ENCODE measurements at places on chromosomes 7 and 10.
A peak's percentile ranks its signal among the peaks of the same experiment; 100 is the strongest.

DNA sequence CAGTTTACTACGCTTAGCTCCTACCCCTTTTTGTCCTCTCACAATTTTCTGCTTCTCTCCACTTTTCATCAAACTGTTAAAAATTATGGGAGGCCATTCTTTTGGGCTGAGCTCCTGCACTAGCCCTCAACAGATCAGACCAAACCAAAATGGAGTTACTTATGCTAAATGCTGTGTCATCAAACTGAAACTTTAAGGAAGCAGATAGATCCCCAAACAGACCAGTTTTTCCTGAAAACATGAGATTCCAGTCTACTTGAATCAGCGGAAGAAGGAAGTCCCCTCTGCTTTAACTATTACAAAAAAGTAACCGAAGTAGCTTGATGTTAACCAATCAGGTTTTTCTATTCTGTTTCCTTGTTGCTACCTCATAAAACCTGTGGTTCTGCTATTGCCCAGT is 20.6 kb downstream of the FANK1 start:
- DNase-seq = no peak

DNA sequence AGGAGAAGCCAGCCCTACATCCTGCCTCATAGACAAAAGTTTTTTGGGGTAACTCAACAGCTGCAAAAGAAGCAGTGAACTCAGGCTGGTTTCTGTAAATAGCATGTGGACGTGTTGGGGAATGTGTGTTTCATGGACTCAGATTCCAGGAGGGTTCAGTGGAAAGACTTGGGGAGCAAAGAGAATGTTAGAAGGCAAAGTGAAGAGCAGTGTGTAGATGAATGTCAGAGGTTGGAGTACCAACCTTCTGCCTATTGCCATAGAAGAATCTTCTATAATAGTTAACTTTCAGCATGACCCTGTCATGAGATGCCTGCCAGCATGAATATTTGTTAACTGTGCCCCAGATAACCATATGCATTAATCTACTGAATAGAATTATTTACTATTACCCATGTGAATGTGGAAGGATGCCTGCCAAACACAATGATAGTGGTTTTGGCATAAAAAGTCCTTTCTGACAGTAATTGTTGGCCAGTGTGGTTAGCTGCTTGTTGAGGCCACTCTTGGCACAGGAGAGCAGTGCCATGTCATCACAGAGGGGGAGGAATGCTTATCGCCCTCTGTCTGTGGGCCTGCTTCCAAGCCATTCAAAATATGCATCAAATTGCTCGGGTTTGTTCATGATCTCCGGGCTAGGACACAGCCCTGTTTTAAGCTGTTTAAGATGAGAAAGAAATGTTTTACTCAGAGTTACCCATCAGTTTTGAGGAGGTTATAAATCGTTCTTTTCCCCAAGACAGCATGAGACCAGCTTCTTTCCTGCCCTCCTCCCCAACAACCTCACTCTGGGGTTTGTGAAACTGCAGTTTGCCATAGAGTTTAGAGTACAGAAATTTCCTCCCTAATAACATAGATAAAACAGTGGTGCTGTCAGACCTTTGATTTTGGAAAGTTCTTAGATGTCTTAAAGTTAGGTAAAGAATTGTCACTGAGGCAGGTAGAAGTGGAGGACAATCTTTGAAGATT is 165.3 kb downstream of the WNT2 start:
- DNase-seq = peak; percentile 79

GRCh38 chr10:98921316-98921715 is 314.3 kb downstream of the HPSE2 start:
- DNase-seq = no peak

DNA sequence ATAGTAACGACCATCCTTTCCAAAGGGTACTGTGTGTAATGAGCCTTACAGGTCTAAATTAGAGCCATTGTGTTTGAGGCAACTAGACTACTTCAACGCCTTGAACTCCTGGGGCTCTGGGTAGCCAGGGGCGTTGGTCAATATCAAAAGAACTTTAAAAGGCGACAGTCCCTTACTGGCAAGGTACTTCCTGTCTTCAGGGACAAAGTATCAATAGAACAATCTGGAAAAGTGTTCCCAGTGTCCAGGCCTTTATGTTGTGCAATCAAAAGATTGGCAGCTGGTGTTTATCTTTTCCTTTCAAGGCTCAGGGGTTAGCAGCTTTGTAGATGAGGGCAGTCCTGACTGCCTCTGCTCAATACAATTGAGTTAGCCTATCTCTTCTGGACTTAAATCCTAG is 284.3 kb downstream of the PARD3 start:
- DNase-seq = no peak

DNA sequence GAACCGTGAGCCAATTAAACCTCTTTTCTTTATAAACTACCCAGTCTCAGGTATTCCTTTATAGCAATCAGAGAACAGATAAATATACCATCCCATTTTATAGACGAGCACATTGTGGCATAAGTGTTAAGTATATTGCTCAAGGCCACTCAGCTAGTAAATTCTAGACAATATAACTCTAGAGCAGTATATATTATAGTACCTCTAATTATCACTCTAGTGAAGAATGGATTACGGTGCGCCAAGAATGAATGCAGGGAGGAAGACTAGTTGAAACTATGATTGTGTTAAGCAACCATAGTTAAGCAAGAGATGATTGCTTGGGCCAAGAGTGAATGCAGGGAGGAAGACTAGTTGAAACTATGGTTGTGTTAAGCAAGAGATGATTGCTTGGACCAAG is 60.9 kb downstream of the BRAF start:
- no peak for DNase-seq

GRCh38 chr10:117501460-117502035 is 41.0 kb upstream of the EMX2 start:
- DNase-seq = no peak

GRCh38 chr7:78576236-78576635 is 777.7 kb downstream of the PHTF2 start:
- DNase-seq = no peak

DNA sequence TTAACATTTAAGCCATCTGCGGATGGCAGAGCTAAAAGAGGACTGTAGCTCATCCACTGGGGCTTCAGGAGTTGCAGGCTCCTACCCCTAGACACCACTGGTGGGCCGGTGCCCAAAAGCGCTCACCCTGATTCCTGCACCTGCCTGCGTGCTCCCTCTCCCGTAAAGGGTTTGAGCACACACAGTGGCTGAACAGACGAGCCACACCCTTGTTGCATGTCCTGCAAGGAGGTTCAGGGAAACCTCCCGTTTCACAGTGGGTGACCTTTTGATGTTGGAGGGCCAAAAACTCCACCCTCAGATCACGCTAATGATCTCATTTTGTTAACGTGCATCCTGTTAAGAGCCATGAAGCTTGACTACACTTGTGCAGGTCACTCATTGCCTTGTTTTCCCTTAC is 37.9 kb downstream of the SYPL1 start:
- DNase-seq = no peak

DNA sequence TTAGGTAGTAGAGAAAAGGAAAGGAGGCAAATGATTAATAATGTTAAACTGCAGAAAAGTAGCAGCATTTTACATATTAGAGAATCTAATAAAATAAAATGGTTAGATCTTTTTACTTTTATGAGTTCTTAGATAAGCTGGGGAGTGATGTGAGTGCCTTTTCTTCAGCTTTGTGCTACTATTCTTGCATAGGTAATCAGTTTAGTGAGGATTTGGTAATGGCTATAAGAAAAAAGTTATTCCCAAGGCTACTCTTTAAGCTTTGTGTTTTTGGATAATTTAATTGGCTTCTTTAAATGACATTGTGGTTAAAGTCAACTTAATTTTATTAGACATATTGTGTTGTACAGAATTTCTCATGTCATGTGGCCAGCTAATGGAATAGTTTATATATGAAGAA is 3.7 kb downstream of the KCND2 start:
- no peak for DNase-seq

DNA sequence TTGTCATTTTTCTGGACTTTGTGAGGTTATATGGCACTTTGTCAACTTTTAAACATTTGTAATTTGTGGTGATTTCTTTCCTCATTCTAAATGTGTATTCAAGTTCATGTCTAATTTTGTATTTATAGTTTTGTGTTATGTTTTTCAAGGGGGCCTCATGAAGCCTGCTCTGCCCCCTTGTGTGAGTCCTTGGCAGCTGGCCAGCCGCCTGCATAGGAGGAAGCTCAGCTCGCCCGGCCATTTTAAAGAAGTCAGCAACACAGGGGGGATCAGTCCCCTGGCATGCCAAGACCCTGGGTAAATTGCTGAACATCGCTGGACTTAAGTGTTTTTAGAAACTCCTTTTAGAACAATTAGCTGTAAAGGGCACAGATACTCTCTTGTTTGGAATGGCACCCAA is 123.0 kb downstream of the ANLN start:
- DNase-seq = no peak

- peak; percentile 59 for DNase-seq
Measured at GRCh38 chr7:17298840-17299482, 509 bp downstream of the AHR start.

Data from testis (tissue), 5 donors.